ENCODE measurements at places on chromosomes 1 and 21.

DNA sequence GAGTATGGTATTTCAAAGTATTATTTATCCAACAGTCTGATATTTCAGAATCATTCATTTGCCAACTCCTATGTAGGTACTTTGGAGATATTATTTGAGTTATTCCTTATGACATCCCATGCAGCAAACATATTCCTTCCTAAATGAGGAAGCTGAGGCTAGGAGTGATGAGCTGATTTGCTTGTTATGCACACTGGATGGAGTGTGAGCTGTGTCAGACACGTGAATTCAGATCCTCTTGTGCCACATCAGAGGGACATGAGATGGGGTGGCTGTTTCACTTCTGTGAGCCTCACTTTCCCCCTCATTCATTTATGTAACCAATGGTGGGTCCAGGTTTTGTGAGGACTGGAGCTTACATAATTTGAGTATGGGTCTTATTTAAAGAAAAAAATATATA lies 215.9 kb downstream of the DISC1 start:
- no peak for DNase-seq

- DNase-seq: no peak
Measured at GRCh38 chr1:208344202-208344857, 100.1 kb upstream of the PLXNA2 start.

DNA sequence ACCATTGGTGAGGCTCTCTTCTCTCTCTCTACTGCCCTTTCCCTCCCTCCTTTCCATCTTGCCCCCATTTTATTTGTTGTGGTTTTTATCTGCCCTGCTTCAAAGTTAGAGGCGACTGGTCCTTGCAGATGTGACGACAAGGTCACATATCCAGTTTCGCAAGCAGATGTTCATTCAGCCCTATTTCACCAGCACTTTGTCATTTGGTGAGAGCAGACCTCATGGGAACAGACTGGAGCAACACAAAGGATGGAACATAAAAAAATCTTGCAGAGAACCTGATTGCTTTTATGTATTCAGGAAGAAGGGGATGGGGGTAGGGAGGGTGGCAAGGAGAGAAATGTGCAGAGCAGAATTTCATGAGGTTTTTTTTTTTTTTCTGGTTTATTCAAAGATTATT lies 84.3 kb downstream of the ELAVL4 start:
- no peak for DNase-seq

GRCh38 chr1:100358210-100358609 lies 5.9 kb downstream of the CDC14A start:
- DNase-seq: no peak

DNA sequence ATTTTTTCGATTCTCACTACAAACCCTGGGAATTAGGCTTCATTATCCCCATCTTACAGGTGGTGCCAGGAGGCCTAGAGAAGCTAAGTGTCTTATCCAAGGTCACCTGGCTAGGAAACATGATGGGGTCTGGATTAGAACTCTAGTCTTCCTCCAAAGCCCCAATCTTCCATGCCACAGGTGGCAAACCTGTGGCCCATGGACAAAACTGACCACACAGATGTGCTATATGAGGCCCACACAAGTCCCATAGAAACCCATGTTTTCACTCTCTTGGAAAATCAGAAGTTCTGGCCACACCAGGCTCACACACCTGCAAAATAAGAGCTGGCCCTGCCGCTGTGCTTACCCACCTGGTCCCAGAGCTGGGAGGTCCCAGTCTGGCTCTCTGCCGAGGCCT lies 21.6 kb downstream of the VWA5B1 start:
- DNase-seq: no peak

Measured in DMS79 (cell line).